ENCODE measurements at places on chromosomes 12 and 14. TPM values are rescaled to one million over a fixed set of nuclear protein-coding genes. Genes with fewer than 3 reads are reported as not detected.
A peak's percentile ranks its signal among the peaks of the same experiment; 100 is the strongest.

- H3K4me1 ChIP-seq, result peaks cover 2% of the 10 kb centered on the region
- H3K27me3 ChIP-seq, result no peaks in the 10 kb centered on the region
- H3K36me3 ChIP-seq, result no peaks in the 10 kb centered on the region
- no peak overlapping the region for H3K27ac ChIP-seq
These were observed 31.0 kb downstream of the SIX1 start for GRCh38 chr14:60618241-60618640.

ABHD12B gene
- total RNA-seq, result 0.18 TPM

SERPINA3 gene
- total RNA-seq, result under 0.01 TPM

OR4E2 gene
- total RNA-seq, result not detected

ACOT6 gene
- not detected for total RNA-seq

ADAM20 gene
- total RNA-seq, result 0.18 TPM

- no peak overlapping the region for H3K27ac ChIP-seq
- H3K4me1 ChIP-seq, result no peaks in the 10 kb centered on the region
- no peaks in the 10 kb centered on the region for H3K36me3 ChIP-seq
- no peak overlapping the region for H3K4me3 ChIP-seq
- H3K27me3 ChIP-seq, result no peaks in the 10 kb centered on the region
These were observed 231.3 kb upstream of the NOS1 start for GRCh38 chr12:117592588-117593305.

GRCh38 chr12:67141296-67142018 lies 127.7 kb upstream of the CAND1 start:
- H3K27ac ChIP-seq, result no peak overlapping the region
- no peak overlapping the region for H3K4me3 ChIP-seq
- H3K36me3 ChIP-seq, result no peaks in the 10 kb centered on the region
- no peaks in the 10 kb centered on the region for H3K4me1 ChIP-seq
- DNase-seq, result no peak

- peak overlapping the region; percentile 63 for H3K4me3 ChIP-seq
- no peaks in the 10 kb centered on the region for H3K27me3 ChIP-seq
- H3K27ac ChIP-seq, result peak overlapping the region; percentile 33
- no peaks in the 10 kb centered on the region for H3K36me3 ChIP-seq
These were observed 13.9 kb upstream of the UBC start for GRCh38 chr12:124928095-124928911.

- peaks cover 4% of the 10 kb centered on the region for H3K4me1 ChIP-seq
- H3K27ac ChIP-seq, result no peak overlapping the region
- no peaks in the 10 kb centered on the region for H3K36me3 ChIP-seq
- no peak overlapping the region for H3K4me3 ChIP-seq
- H3K27me3 ChIP-seq, result peaks cover 2% of the 10 kb centered on the region
These were observed 389.3 kb downstream of the BMP4 start for GRCh38 chr14:53567236-53567780.

NAV3 gene
- total RNA-seq, result 98.3 TPM

DNA sequence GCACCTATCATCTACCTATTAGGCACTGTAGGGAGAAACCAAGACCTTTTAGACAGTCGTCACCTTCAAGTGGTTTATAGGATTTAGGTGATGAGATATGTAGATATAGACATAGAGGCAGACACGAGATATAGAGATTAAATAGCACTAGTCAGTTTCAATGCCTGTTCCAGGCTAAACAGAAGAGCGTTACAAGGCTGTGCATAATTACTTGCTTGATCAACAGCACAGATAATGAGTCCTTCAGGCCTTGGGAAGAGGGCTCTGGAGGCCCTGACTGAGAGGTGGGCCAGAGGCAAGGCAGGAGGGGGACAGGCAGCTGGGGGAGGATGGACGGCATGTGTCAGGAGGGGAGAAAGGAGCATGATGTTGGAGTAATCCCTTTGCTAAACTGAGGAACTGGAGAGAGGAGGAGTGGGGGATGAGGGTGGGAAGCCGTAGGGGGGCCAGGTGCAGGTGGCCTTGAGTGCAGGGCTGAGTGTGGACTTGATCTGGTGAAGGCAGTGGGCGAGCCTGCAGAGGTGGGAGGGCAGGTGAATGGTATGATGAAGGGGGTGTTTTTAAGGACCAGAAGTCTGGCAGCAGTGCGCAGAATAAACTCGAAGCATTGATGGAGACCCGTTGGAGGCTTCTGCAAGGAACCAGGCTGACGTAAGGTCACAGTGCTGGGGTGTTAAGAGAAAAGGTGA lies 43.9 kb upstream of the ATP23 start:
- H3K27ac ChIP-seq, result peak overlapping the region; percentile 96
- no peak overlapping the region for H3K4me3 ChIP-seq
- peaks cover 53% of the 10 kb centered on the region for H3K4me1 ChIP-seq
- H3K36me3 ChIP-seq, result no peaks in the 10 kb centered on the region
- H3K27me3 ChIP-seq, result no peaks in the 10 kb centered on the region

DNA sequence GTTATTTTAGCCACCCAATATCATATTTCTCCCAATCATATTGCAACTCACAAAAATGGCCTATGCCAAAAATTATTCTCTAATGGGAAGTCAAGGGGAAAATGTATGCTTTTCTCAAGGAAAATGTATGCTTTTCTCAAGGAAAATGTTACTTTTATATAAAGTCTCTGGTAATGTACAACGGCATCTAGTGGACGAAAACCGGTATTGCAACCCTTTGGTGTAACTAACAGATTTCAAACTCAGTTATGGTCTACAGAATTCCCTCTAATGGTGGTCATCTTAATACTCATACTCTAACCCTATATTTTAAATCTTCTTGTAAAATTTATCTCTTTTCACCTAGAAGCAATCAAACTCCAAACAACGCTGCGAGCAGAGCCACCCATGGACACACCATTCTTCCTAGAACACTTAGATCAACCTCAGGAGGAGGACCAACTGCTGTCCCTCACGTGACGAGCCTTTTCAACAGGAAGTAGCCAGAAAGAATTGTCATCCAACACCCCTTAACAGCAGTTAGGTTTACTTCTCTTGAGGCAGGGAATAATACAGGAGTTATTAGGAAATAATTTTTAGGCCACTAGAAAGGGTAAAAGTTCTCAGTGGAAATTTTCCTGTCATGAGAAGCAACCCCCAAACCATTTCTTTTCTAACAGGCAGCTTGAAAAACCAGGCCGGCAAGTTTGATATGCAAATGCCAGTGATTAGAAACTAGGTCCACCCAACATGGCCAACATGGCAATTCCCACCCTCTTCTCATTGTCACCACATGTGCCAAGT lies 20.1 kb downstream of the APOBEC1 start:
- H3K4me1 ChIP-seq, result no peaks in the 10 kb centered on the region
- H3K36me3 ChIP-seq, result no peaks in the 10 kb centered on the region
- no peak overlapping the region for H3K27ac ChIP-seq
- H3K4me3 ChIP-seq, result no peak overlapping the region

- H3K4me3 ChIP-seq, result no peak overlapping the region
- H3K36me3 ChIP-seq, result no peaks in the 10 kb centered on the region
- no peaks in the 10 kb centered on the region for H3K4me1 ChIP-seq
- H3K27me3 ChIP-seq, result no peaks in the 10 kb centered on the region
- H3K27ac ChIP-seq, result no peak overlapping the region
These were observed 24.9 kb upstream of the GCH1 start for GRCh38 chr14:54927551-54927950.

DNA sequence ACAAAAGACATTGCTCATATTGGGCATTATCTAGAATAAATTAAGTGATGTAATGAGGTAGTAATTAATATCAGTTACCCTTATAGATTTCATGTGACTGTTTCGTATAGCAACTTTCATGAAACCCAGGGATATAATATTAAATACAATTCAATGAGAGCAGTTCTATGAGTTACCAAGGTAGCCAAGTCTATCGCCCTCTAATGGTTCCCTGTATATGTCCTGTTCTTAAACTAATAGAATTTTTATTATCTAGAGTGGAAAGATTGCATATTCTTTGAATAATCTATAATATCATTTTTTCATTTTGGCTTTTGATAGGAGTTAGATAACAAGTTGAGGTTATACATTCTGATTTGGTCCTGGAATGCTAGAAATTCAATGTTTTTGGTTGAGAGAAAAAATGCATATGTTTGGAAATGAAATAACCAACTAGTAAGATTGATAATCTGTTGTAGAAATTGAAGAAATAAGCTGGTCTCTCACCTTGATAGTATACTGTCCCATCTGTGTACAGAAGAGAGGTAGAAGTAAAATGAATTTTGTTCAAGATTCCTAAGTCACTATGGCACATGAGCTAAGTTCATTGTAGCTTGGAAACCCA lies 59.7 kb downstream of the SCFD1 start:
- no peak overlapping the region for H3K4me3 ChIP-seq
- no peaks in the 10 kb centered on the region for H3K27me3 ChIP-seq
- no peaks in the 10 kb centered on the region for H3K4me1 ChIP-seq
- H3K36me3 ChIP-seq, result peaks cover 14% of the 10 kb centered on the region
- no peak overlapping the region for H3K27ac ChIP-seq

NRIP2 gene
- total RNA-seq, result 0.18 TPM

DNA sequence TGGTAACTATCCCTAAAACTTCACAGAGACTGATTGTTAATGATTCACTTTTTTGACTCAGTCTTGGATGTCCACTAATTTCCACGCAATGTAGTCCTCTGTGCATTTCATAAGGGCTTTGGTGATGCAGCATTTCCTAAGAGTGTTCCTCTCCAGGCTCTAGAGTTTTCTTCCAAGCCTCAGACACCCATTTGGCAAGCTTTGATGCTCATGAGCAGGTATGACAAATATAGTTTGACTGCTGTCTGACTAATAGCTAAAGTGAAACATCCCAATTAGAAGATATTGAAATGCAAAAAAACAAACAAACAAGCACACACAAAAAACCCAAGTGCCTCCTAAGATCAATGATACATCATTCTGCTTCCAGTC lies 1.5 kb upstream of the VAMP1 start:
- H3K36me3 ChIP-seq, result no peaks in the 10 kb centered on the region
- no peak overlapping the region for H3K4me3 ChIP-seq
- no peaks in the 10 kb centered on the region for H3K27me3 ChIP-seq
- DNase-seq, result no peak
- peaks cover 4% of the 10 kb centered on the region for H3K4me1 ChIP-seq

DNA sequence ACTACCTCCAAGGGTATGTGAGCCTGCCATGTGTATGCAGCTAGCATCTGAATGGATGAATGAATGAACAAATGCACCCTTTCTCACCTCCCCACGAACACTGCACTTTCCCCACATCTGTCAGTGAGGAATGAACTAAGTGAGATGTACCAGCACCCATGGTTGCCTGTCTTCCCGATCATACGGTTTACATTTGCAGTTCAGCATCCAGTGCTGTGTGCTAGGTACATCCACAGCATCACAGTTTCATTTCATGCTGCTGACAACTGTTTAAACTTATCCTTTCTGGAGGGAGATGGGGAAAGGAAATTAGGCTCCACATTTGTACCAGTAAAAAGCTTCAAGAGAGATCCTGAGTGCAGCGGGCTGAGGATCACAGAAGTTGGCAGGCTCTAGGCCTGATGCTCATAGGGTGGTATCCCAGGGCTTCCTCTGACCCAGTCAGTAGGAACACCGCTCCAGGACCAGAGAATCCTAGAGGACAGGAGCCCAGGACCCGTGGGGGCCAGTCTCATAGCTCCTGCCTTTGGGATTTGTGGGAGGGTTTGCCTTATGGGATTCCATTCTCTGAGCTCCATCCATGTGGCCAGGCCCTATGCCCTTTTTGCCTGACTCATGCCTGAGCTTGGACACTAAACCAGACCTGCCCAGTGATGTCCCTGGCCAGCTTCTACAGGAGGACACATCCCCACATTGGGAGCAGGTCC lies 294.5 kb downstream of the CACNA1C start:
- no peak for DNase-seq
- H3K4me3 ChIP-seq, result no peak overlapping the region

SUPT16H gene
- total RNA-seq, result 134 TPM

GRCh38 chr12:59787610-59788009 lies 191.8 kb downstream of the SLC16A7 start:
- no peaks in the 10 kb centered on the region for H3K36me3 ChIP-seq
- H3K4me3 ChIP-seq, result no peak overlapping the region
- H3K4me1 ChIP-seq, result no peaks in the 10 kb centered on the region
- DNase-seq, result no peak
